Activated T-helper 1 cell treated with anti-CD3 and anti-CD28 coated beads, Interleukin-12 subunit alpha, Interleukin-12 subunit beta, Interleukin-2, Interleukin-4 antibody, amounts not matched to agents 30 ng/mL and 10 ng/mL and 1 ng/mL, durations not matched to agents 14 hours and 24 hours and 36 hours (primary cell): ENCODE measurements at places on chromosomes 5 and 9. TPM values are rescaled to one million over a fixed set of nuclear protein-coding genes. Genes with fewer than 3 reads are reported as not detected.

The ABO gene
- 0.34 and 0.60 TPM in 2 replicates for total RNA-seq

The C9orf152 gene
- total RNA-seq: not detected in 2 replicates

The PRRX2 gene
- 6.2 and 7.8 TPM in 2 replicates for total RNA-seq

The GPR151 gene
- not detected in 2 replicates for total RNA-seq

The AIF1L gene
- total RNA-seq: 0.34 and 0.51 TPM in 2 replicates

The ENHO gene
- not detected in 2 replicates for total RNA-seq

The C8G gene
- 0.56 and 1.5 TPM in 2 replicates for total RNA-seq

DNA sequence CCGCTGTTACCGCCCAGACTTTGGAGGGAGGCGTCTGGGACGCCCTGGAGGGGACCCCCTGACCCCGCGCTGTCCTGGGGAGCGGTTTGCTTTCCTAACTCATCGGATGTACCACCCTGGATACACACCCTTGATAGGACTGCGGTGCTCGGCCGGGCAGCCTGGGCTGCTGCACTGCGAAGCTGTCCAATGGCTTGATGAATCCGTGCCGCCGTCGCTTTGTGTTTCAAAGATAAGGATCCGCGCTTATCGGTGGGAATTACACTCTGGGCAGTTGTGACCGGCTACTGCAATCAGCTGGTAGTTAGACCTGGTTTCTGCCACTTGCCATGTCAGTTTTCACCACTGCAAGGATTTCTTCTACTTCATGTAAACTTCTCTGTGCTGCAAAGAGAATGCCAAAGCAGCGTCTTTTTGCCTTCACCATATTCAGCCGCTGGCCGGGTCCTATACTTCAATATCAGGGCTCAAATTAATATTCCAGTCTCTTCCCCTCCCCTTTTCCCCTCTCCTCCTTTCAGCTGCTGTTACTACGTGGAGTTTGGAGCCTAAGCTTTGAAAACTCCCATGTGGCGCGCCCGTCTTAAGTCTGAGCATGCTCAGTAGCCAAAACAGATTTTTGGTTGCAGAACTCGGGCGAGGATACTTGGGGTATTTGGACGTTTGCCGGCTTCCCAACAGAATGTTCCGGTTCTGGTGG, 727 bp downstream of the SMAD5 start:
- peak overlapping the region; percentile 85 for H3K4me3 ChIP-seq
- peaks cover 45% of the 10 kb centered on the region for H3K27me3 ChIP-seq
- no peak for DNase-seq
- H3K27ac ChIP-seq: peak overlapping the region; percentile 66
- peaks cover 26% of the 10 kb centered on the region for H3K4me1 ChIP-seq
- no peaks in the 10 kb centered on the region for H3K36me3 ChIP-seq

DNA sequence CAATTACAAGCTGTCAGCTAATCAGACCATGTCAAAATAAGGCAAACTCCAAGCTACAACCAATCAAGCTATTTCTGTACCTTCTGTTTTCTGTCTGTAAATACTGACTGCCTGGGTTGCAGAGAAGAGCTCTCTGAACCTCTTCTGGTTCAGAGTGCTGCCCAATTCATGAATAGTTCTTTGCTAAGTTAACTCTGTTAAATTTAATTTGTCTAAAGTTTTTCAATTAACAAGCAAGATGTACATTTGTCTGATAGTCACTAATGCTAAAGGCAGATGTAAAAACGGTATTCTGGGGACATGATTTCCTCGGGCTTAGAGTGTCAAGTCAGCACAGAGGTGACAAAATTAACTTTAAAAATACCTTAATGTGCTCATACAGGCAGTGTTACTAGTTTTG, 408.3 kb upstream of the CLINT1 start:
- H3K4me1 ChIP-seq: no peaks in the 10 kb centered on the region
- no peak overlapping the region for H3K4me3 ChIP-seq
- H3K27me3 ChIP-seq: peaks cover under 1% of the 10 kb centered on the region
- DNase-seq: no peak

- H3K27ac ChIP-seq: peak overlapping the region; percentile 82
- H3K36me3 ChIP-seq: peaks cover 11% of the 10 kb centered on the region
- H3K4me3 ChIP-seq: no peak overlapping the region
- H3K27me3 ChIP-seq: no peaks in the 10 kb centered on the region
- DNase-seq: no peak
These were observed 289.0 kb downstream of the NR3C1 start for GRCh38 chr5:143114481-143114880.

DNA sequence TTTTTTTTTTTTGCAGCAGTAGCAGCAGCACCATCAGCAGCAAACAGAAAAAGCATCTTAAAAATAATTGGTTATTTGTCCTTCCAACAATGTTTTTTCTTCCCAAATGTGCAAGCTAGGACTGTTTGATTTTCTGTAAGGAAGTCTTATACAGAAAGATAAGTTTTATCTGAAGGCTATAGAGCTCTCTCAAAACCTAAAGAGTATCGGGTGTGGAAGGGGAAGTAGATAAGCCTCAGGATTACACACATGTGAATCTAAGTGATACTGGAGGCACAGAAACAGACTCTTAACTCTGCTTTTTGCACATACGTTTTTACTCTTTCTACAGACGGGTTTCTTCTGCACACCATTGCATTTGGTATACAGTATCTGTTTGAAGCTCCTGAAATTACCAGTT, 184.4 kb upstream of the FTMT start:
- H3K4me1 ChIP-seq: no peaks in the 10 kb centered on the region
- no peak overlapping the region for H3K4me3 ChIP-seq
- no peak overlapping the region for H3K27ac ChIP-seq
- no peak for DNase-seq
- no peaks in the 10 kb centered on the region for H3K36me3 ChIP-seq
- no peaks in the 10 kb centered on the region for H3K27me3 ChIP-seq

GRCh38 chr9:121424024-121424432, 54.0 kb upstream of the STOM start:
- H3K4me1 ChIP-seq: no peaks in the 10 kb centered on the region
- H3K27ac ChIP-seq: no peak overlapping the region
- H3K4me3 ChIP-seq: no peak overlapping the region
- no peak for DNase-seq

DNA sequence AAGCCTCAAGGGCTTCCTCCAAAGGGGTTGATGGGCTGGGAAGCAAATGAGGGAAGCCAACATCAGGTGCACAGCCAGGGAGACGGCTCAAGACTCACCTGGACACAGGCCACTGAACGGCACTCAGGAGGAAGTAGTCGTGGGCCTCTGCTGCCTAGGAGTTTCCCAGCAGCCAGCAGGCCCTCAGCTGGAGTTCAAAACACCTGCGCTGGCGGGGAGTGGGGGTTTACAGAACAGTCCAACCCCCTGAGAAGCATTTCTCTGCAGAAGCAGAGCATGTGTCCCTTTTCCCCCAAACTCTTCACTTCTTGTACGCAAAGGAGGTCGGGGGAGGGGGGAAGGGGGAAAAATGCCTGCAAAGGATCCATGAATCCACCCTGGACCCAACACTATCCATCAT, 2.3 kb downstream of the WHRN start:
- H3K4me3 ChIP-seq: peak overlapping the region; percentile 37

GRCh38 chr5:149782018-149782894, 52.1 kb downstream of the PPARGC1B start:
- no peak overlapping the region for H3K4me3 ChIP-seq
- H3K27ac ChIP-seq: no peak overlapping the region
- H3K4me1 ChIP-seq: peaks cover 6% of the 10 kb centered on the region
- no peaks in the 10 kb centered on the region for H3K27me3 ChIP-seq

GRCh38 chr9:134053941-134054761, 13.7 kb downstream of the BRD3 start:
- no peak overlapping the region for H3K27ac ChIP-seq
- H3K36me3 ChIP-seq: no peaks in the 10 kb centered on the region
- DNase-seq: no peak
- no peaks in the 10 kb centered on the region for H3K27me3 ChIP-seq

DNA sequence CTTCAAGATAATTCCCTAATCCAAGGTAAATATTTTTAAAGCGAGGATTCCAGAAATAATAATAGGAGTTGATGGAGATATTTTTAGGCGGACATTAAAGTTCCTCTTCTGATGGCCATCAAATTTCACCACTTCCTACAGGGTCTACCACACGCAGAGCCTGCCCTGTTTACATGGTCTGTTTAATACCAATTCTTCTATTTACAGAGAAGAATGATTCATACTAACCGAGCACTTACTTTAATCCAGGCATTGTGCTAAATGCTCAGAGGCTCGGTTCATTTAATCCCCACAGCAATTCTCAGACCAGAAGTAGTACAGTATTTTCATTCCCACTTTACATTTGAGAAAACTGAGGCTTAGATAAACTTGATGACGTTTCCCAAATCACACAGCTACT, 3.0 kb upstream of the ITGA1 start:
- H3K27ac ChIP-seq: no peak overlapping the region
- peaks cover 25% of the 10 kb centered on the region for H3K4me1 ChIP-seq
- H3K27me3 ChIP-seq: peaks cover 10% of the 10 kb centered on the region
- H3K36me3 ChIP-seq: peaks cover 2% of the 10 kb centered on the region
- no peak overlapping the region for H3K4me3 ChIP-seq

DNA sequence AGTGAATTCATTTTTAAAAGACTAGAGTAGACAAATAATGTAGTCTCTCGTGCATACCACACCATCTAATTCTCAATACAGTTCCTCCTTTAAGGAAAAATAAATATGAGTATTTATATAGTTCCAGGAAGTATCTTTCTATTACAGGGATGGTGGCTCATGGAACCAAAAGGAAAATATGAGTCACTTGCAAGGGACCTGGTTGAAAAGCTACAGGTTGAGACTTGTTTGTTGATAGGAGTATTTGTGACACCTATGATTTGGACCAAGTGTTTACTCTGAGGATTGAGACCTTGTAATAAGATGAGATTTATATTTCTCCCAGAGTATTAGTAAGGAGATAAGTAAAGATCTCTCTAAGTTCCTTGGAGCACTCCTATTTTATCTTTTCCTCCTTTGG, 67.4 kb downstream of the CDO1 start:
- peaks cover 17% of the 10 kb centered on the region for H3K27me3 ChIP-seq
- no peak overlapping the region for H3K4me3 ChIP-seq

DNA sequence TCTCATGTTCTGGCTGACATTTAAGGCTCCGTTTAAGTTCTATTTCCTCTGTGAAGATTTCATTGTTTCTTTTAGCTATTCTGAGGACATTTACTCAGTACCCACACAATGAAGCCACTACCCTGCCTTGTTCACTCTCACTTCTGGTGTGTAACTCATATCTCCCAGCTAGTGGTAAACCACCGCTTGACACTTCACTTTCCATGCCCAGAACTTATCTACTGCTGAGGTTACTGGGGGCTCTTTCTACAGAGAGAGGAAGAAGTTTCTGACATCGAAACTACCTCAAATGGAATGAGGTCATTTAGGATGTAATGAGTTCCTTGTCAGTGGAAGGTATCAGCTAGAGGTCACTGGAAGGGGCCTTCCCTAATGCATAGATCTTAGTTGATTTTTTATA, 501.5 kb downstream of the DMAC1 start:
- peaks cover 18% of the 10 kb centered on the region for H3K27me3 ChIP-seq
- peak; percentile 6 for DNase-seq
- no peak overlapping the region for H3K4me3 ChIP-seq
- peak overlapping the region; percentile 18 for H3K27ac ChIP-seq

DNA sequence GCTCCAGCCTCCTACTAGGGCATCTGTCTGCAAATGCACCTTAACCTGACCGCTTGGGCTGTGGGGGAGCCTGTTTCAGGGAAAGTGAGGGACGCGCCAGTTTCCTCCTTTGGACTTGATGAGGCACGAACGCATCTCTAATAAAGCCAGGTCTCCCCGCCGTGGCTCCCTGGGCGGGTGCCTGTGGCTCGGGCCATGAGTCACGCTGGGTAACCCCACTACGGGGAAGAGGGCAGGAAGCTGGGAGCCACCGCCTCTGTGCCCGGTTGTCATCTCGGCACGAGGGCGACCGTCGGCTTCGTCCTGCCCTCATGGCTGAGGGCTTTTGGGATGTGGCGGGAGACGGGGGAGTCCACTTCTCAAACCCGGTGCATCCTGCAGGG, 12.1 kb downstream of the NOTCH1 start:
- peak overlapping the region; percentile 71 for H3K4me3 ChIP-seq
- DNase-seq: peak; percentile 72
- H3K27ac ChIP-seq: peak overlapping the region; percentile 86

DNA sequence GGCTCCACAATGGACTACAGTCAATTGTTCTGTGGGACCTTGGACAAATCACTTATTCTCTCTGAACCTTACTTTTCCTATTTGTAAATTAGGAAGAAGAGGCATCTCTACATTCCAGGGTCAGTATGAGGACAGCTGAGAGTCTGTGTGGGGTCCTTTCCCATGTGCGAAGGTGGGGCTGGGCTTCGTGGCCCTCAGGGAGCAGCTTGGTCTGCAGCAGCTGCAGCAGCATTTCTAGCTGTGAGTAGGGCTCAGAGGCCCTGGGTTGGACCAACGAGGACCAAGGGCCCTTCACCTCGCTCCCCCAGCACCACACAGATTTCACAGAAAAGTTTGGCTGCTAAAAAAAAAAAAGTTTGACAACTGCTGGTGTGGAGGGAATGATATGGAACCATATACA, 9.4 kb upstream of the DDX41 start:
- H3K36me3 ChIP-seq: peaks cover 17% of the 10 kb centered on the region
- no peaks in the 10 kb centered on the region for H3K27me3 ChIP-seq
- peaks cover 6% of the 10 kb centered on the region for H3K4me1 ChIP-seq
- DNase-seq: no peak
- H3K27ac ChIP-seq: no peak overlapping the region

- H3K36me3 ChIP-seq: no peaks in the 10 kb centered on the region
- H3K4me1 ChIP-seq: no peaks in the 10 kb centered on the region
- H3K4me3 ChIP-seq: no peak overlapping the region
- no peak for DNase-seq
- peaks cover 4% of the 10 kb centered on the region for H3K27me3 ChIP-seq
- no peak overlapping the region for H3K27ac ChIP-seq
These were observed 232.4 kb upstream of the GAS1 start for GRCh38 chr9:87179553-87180340.

- DNase-seq: no peak
- H3K4me1 ChIP-seq: no peaks in the 10 kb centered on the region
- no peak overlapping the region for H3K27ac ChIP-seq
- H3K4me3 ChIP-seq: no peak overlapping the region
- H3K27me3 ChIP-seq: peaks cover 9% of the 10 kb centered on the region
These were observed 153.0 kb upstream of the HMHB1 start for GRCh38 chr5:143658956-143659355.

DNA sequence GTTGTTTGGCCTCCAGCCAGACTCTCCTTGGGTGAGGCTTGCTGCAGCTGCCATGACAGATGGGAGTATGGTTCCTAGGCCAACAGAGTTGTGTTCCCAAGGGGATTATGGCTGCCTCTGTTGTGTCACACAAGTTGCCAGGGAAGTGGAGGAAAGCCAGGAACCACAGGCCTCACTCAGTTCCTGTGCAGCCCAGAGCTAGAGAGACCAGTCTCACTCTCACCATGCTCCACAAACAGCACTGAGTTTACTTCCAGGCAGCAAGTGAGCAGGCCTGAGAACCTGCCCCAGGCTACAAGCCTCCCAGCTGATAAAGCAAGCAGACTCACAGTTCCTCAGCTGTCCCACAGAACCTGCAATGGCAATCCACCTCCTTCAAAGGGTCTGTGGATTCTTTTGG, 273.6 kb upstream of the TAS2R1 start:
- H3K27me3 ChIP-seq: no peaks in the 10 kb centered on the region
- H3K4me1 ChIP-seq: no peaks in the 10 kb centered on the region
- no peak overlapping the region for H3K27ac ChIP-seq
- H3K36me3 ChIP-seq: no peaks in the 10 kb centered on the region
- DNase-seq: no peak
